ENCODE measurements at places on chromosomes 4 and X.

DNA sequence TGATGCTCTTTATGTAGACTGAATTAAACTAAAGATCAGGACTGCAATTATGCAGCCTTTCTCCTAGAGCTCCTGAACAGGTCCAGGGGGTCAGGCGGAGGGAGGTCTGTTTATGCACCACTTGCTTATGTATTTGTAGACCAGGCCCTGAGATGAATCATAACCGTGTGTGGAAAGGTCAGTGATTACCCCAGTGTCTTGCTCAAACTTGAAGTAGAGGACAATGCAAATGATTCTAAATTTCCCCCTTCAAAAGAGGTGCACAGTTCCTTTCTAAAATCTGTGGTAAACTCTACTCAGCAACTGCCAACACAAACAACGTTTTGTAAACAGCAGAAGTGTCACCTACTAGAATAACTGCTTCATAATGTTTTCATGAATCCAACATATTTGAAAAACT, 13.0 kb upstream of the TBC1D9 start:
- no peak for DNase-seq

DNA sequence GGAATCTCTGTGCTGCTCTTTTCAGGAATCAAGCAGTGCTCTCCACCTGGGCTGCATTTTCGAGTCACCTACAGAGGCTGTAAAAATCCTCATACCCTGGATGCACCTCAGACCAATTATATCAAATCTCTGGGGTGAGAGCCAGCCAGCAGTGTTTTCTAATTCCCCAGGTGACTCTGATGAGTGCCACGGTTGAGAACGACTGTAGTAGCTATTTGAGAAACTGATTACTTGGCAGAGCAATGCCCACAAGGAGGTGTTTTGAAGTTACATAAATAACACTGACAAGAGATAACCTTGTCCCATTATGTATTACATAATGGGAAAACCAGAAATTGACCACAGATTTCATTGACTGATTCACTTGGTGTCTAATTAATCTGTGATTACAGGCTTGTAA, 46.8 kb downstream of the CLCN4 start:
- DNase-seq, result no peak

DNA sequence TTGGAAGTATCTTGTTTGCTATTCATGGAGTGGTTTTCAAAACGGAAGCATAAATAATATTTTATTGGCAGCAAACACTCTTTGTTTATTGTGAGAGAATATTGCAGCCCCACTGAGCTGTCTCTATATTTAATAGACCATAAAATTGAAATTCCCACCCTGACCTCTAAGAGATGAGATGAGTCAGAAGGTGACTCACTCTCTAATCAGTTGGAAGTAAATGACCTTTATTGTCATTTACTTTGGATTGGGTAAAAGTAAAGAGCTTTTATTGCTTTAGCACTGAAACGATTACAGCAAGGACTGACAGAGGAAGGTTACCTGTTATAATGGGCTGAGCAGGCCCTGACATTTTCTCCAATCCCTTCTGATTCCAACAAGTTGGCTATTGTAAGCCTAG, 55.0 kb downstream of the SYTL5 start:
- DNase-seq, result no peak

GRCh38 chr4:90845777-90846176, 718.6 kb downstream of the CCSER1 start:
- no peak for DNase-seq

DNA sequence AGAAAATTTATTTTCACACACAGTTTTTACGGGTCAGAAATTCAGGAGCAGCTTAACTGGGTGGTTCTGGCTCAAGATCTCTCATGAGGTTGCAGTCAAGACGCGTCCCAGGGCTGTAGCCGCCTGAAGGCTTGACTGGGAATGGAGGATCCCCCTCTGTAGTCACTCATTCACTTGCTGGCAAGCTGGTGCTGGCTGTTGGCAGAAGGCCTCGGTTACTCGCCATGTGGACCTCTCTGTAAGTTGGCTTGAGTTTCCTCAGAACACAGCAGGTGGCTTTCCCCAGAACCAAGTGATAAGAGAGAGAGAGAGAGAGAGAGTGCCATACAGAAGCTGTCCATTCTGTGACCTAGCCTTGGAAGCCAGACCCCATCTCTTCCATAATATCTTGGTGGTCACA, 132.8 kb downstream of the DCLK2 start:
- no peak for DNase-seq

GRCh38 chr4:25351777-25352416, 25.2 kb upstream of the ANAPC4 start:
- DNase-seq, result no peak

- no peak for DNase-seq
Observed at GRCh38 chrX:150460781-150461180, 97.7 kb downstream of the MAMLD1 start.

GRCh38 chr4:76088719-76089118, 14.2 kb downstream of the ART3 start:
- DNase-seq, result no peak

DNA sequence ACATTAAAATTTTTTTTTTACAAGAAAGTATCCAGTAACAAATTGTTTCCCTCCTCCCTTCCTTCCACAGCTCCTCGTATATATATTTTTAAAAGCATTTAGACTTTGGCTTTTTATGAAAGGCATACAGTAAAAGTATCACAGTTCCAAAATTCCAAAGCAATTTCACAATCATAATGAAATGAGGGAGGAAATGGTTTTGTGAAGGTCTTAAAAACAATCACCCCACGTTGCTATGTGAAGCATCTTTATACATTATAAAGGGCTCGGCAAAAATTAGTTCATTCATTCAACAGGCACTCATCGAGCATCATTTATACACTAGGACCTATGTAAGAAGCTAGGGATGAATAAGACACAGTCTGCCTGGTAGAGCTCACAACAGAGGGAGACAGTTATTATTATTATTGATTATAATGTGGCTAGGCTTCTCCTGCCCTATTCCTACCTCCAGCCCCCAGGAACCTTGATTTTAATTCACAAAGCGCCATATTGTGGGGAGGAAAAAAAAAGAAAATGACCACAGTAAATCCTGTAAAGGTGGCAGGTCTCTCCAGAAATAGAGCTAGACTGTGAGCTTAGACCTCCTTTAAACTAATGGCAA, 239.9 kb downstream of the MAML3 start:
- no peak for DNase-seq

- DNase-seq, result no peak
Observed at GRCh38 chr4:42490015-42490414, 92.7 kb downstream of the SHISA3 start.

DNA sequence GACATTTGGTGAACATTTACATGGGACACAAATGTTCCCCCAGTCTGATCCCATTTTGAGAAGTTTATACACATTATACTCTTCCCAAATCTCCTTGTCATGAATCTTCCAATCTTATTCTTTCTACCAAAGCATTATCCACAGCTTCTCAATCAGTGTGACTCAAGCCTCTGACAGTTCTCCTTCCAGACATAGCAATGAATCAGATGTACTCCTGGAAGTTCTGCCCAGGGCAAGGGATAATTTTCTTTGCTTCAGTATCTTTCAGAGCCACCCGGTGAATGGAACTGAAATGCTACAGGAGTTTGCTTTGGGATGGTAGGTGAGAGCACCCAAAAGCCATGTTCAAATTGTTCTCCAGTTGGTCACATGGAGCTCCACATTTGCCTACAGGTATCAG, 145.5 kb downstream of the ANXA5 start:
- no peak for DNase-seq

- DNase-seq, result no peak
Observed at GRCh38 chr4:140170299-140170698, 16.3 kb upstream of the MAML3 start.

GRCh38 chrX:43718956-43719355, 62.9 kb downstream of the MAOA start:
- DNase-seq, result no peak

GRCh38 chrX:19889582-19890342, 2.4 kb upstream of the SH3KBP1 start:
- peak; percentile 50 for DNase-seq

DNA sequence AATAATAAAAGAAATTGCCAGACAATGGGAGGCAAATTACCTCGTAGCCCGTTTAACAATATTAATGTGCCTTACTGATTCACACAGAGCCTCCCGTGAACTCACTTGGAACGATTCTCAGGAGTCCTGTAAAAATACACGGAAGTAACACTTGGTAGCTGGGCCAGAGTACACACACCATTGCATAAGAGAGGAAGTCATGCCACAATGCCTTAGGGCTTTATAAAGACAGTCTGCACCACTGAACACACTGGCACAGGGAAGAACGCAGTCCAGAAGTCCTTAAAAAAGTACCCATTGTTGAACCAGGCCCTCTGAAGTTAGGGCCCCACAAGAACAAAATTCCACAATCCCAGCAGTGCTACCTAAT, 15.1 kb downstream of the SLC2A9 start:
- no peak for DNase-seq

GRCh38 chr4:55258152-55258865, 87.7 kb upstream of the SRD5A3 start:
- no peak for DNase-seq

- no peak for DNase-seq
Observed at GRCh38 chrX:28717864-28718263, 130.6 kb downstream of the IL1RAPL1 start.

GRCh38 chr4:174702979-174703478, 126.0 kb downstream of the GLRA3 start:
- no peak for DNase-seq

DNA sequence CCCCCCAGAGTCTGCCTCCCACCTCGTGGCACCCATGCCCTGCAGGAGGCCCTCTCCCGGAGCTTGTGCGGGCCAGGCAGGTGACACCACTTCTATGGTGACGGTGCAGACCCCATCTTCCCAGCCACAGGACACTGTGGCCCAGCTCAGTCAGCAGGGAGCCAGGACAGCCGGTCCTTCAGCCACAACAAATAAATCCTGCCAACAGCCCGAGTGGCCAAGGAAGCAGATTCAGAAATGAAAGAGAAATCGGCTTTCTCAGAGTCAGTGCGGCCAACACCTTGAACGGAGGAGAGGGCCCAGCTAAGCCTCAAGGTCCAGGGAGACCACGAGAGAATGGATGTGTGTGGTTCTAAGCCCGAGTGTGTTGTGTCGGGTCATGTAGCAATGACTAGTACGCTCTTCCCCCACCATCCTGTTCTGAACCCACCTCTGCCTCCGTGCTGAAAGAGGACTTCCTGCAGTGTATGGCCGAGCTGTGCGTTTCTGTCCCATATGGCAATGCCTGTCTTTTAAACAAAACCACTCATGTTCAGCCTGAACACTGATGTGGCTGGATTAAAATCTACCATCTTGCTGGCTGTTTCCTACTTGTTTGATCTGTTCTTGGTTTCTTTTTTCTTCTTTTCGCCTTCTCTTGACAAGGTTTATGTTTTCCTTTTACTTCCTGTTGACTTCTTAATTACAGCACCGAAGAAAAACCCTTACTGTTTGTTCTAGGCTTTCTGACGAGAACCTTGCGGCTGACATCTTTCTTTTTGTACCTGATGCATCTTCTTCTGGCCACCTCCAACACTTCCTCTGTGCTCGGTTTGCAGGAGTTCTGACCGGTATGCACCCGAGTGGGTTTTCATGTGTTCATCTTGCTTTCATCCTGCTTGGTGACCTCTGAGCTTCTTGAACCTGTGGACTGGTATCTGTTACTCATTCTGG, 53.1 kb downstream of the GAK start:
- DNase-seq, result peak; percentile 42

All from stimulated activated CD4-positive, alpha-beta T cell treated with anti-CD3 and anti-CD28 coated beads, Interleukin-4, amount 100 ng/mL, for 4 hours (primary cell).